Omental fat pad (tissue), 4 donors: ENCODE measurements at places on chromosomes 12 and 14. TPM values are rescaled to one million over a fixed set of nuclear protein-coding genes. Genes with fewer than 3 reads are reported as not detected.

GRCh38 chr14:102757646-102758045 lies 19.6 kb upstream of the TRAF3 start:
- no peak for DNase-seq

- DNase-seq = no peak
These were observed 425.4 kb downstream of the SLC16A7 start for GRCh38 chr12:60021235-60021634.

- DNase-seq = no peak
These were observed 78.4 kb downstream of the FGD4 start for GRCh38 chr12:32477714-32478113.

- DNase-seq = no peak
These were observed 1.3 kb downstream of the A2ML1 start for GRCh38 chr12:8823565-8824300.

- no peak for DNase-seq
These were observed 19.4 kb downstream of the CAND1 start for GRCh38 chr12:67288561-67288960.

AKAP6 gene
- total RNA-seq = 8.7 TPM

SLCO1B3 gene
- total RNA-seq = not detected
